Choroid plexus epithelial cell (primary cell): ENCODE measurements at places on chromosomes 12 and 14.

GRCh38 chr12:124171231-124171979 lies 123.5 kb upstream of the RFLNA start:
- no peak for DNase-seq

DNA sequence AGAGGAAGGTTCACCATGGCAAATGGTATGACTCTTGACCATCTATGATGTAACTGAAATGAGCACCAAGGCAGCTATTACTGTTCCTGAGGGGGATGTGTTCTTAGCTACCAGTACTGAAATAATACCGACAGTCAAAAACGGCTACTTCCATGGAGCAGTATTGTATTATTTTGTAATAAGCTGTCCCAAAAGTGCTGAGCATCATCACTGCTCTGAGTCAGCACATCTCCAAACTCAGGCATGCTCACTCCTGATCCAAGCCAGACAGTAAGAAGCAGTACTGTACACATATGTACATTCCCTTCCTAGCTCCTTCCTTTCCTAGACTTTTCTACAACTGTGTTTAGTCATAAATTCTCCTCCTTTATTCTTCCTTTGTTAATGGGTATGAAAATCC lies 8.6 kb downstream of the VTI1B start:
- peak; percentile 67 for DNase-seq

- no peak for DNase-seq
These were observed 493.1 kb downstream of the BCAT1 start for GRCh38 chr12:24455811-24456210.

DNA sequence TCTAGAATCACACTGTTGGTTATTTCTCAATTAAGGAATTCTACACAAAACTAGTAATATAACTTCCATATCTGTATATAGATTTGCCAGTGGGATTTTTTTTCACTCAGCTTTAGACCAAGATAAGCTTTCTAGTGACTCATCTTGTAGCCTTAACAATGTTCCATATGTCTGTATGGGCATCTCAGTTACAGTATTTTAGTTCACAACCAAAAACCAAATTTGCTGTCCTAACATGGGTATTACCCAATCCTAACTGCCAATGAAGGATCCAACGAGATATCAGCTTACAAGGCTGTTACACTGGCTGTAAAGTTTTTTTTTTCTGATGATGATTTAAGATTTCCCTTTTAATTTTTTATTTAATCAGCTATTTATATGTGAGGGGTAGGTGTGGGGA lies 31.5 kb upstream of the KRR1 start:
- DNase-seq: peak; percentile 64
